HS-27A (cell line): ENCODE measurements at places on chromosomes 16 and 17.
A peak's percentile ranks its signal among the peaks of the same experiment; 100 is the strongest.

DNA sequence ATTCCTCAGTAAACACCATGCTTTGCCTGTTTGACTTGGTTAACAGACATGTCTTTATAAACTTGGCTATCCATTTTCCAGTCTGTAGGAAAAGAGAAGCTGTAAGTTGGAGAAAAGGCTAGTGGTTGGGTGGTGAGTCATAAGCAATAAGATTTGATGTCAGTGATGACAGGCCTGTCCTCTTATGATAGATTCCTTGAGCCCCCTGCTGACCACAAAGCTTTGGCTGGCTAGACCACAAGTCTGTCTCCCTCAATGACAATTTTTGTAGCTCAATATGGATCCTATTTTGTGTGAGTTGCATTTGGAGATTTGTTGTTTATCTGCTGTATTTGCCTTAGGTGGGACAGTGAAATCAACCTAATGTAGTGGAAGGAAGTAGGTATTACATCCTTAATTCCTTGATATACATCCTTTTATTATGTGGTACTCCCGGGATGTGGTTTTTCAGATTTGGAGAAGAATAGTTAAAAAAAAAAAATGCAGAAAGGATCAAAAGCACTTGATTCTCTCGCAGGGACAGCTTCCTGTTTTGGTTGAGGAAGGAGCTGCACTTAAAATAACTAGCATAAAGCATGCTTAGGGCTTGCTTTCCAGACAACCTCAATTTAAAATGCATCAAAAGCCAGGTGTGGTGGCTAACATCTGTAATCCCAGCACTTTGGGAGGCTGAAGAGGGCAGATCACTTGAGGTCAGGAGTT lies 67.4 kb downstream of the SIAH1 start:
- DNase-seq, result peak; percentile 33

DNA sequence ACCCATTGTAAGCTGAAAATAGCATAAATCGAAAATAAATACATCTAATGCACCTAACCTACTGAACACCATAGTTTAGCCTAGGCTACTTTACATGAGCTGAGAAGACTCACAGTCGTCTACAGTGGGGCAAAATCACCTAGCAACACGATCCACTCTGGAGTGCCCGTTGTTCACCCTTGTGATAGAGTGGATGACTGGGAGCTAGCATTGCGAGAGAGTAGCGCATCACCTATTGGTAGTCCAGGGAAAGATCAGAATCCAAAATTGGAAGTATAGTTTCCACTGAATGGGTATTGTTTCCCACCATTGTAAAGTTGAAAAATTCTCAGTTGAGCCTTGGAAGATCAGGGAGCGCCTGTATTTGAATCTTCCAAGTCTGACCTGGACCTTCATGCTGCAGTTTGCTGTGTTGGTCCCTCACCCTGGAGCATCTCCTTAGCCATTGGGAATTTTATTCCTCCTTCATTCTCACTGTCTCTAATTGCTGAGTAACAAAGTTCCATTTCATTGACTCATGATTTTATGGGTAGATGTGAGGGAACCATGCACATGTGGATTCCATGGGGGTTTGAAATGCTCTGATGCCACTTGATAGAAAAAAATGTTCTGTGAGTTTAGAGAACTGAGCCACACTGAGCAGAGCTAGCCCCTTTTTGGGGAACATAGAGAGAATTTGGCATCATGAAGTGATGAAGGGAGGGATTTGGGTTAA lies 19.6 kb downstream of the AKAP1 start:
- DNase-seq, result no peak

DNA sequence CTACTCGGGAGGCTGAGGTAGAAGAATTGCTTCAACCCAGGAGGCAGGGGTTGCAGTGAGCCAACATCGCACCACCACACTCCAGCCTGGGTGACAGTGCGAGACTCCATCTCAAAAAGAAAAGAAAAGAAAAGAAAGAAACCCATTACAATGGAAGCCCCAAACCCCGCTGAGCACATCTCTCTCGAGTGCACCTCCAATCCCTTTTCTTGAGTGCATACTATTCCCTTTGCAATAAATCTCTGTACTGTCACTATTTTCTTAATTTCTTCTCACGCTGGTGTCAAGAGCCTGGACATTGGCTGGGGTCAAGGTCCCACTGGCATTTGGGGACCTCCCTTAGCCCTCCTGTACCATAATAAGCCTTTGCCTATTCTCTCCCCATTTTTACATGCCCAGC lies 398.4 kb upstream of the EEF2KMT start:
- DNase-seq, result no peak

- no peak for DNase-seq
Observed at GRCh38 chr16:87747626-87748414, 18.0 kb downstream of the KLHDC4 start.

- DNase-seq, result peak; percentile 55
Observed at GRCh38 chr17:28598799-28599310, at the start of gene SPAG5. Gene SPAG5, minus strand, starts transcription at chr17:28599025. Its CDS starts 79 bp downstream, at chr17:28598946.

DNA sequence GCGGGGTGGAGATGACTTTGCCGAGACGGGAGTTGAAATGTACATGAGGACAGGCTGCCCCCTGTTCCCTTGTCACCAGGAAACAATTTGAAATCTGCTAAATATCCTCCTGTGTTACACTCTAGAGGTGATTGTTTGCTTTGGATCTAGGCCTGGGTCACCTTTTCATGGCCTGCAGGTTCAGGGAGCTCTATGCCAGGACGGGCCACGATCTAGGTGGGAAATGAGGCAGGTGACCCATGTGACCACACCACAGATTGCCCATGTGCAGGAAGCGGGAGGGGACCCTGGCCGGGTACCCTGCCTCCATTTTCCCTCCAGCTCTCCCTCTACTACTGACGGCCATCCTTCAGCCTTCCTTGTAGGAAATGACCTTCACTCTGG lies 43.4 kb downstream of the MEAK7 start:
- DNase-seq, result no peak

GRCh38 chr16:68399456-68399855 lies 48.9 kb downstream of the SMPD3 start:
- DNase-seq, result no peak

DNA sequence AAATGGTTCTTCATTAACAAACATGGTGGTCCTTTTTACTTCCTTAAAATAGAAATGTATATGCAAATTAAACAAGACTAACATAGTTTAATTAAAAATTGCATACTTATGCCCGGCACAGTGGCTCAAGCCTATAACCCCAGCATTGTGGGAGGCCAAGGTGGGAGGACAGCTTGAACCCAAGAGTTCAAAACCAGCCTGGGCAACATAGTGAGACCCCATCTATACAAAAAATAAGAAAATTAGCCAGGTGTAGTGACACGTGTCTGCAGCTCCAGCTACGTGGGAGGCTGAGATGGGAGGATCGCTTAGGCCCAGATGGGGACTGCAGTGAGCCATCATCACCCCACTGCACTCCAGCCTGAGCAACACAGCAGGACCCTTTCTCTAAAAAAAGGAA lies 18.4 kb downstream of the CDC27 start:
- no peak for DNase-seq

GRCh38 chr16:89122322-89122851 lies 28.7 kb downstream of the ACSF3 start:
- no peak for DNase-seq

- no peak for DNase-seq
Observed at GRCh38 chr17:78697554-78698343, 84.3 kb downstream of the CYTH1 start.

DNA sequence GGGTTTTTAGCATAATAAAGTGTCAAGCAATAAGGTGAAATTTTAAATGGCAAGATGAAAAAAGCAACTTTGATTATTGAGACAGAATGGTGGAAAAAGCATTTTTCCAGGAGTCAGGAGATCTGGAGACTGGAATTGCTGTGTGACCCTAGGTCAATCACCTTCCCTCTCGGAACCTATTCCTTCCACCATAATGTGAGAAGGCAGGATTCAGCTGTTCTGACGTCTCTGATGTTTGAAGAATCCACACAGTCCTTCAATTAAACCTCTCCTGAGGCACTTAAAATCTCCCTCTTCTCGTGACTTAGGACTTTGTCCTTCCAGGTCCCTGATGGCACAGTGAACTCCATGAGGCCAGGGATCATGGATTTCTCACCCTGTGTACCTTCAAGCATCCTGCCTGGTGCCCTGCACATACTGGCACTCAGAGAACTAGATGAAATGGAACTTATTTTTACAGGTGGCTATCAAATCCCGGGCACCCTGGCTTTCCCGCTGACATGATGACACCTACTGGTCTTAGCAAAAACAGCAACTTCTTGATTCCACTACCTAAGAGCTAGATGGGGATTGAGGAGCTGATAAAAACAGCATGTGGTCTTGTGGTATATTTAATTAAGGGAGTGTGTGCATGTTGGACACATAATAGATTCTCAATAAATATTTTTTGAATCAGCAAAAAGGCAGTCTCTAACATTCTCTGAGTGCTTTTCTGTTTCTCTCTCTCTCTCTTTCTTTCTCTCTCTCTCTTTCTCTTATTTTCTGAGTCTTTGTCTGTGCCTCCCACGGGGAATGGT lies 2.3 kb upstream of the CCDC182 start:
- DNase-seq, result peak; percentile 19

DNA sequence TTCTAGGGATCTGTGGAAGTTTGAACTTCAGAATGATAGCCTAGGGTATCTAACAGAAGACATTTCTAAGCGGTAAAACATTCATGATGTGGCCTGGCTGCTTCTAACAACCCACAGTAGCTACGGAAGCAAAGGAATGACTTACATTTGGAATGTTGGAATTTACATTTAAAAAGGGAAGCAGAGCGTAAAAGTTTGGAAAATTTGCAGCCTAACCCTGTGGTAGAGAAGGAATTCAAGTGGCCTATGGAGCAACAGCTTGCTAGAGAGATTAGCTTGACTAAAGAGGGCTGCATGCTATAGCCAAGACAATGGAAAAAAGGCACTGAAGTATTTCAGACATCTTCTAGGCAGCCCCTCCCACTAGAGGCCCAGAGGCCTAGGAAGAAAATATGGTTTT lies 50.1 kb downstream of the HNF1B start:
- no peak for DNase-seq
